HepG2 (cell line): ENCODE measurements at places on chromosomes 13 and 19. TPM values are rescaled to one million over a fixed set of nuclear protein-coding genes. Genes with fewer than 3 reads are reported as not detected.

DNA sequence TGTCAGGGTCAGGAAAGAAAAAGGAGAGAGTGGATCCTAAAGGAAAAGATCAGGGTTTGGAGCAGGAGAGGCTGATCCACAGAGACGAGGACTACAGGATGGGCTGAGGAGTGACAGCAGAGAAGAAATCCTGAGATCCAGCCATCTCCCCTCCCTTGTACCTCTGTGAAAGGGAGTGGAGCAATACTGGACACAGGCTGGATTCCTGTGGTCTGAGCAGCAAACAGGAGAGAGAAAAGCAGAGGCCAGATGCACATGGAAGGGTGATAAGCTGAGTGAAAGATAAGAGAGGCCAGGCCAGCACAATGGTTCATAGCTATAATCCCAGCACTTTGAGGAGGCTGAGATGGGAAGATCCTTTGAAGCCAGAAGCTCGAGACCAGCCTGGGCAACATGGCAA, 472.1 kb upstream of the TSHZ3 start:
- no peak for DNase-seq

- no peak for DNase-seq
These were observed 68.4 kb downstream of the ALOX5AP start for GRCh38 chr13:30803749-30804148.

Gene NLRP11
- polyA plus RNA-seq: 0.01 TPM in 1 of 2 replicates, not detected in the other

Gene ZNF442
- polyA plus RNA-seq: 0.57 and 1.0 TPM in 2 replicates

- DNase-seq: no peak
These were observed 162.3 kb upstream of the SERP2 start for GRCh38 chr13:44211286-44211685.

- no peak for DNase-seq
These were observed 439.1 kb upstream of the ZNF507 start for GRCh38 chr19:31906111-31906871.

Gene ADAT3
- 0.95 and 1.4 TPM in 2 replicates for polyA plus RNA-seq

- DNase-seq: no peak
These were observed 1.2 kb downstream of the PPM1N start for GRCh38 chr19:45499196-45500180.

DNA sequence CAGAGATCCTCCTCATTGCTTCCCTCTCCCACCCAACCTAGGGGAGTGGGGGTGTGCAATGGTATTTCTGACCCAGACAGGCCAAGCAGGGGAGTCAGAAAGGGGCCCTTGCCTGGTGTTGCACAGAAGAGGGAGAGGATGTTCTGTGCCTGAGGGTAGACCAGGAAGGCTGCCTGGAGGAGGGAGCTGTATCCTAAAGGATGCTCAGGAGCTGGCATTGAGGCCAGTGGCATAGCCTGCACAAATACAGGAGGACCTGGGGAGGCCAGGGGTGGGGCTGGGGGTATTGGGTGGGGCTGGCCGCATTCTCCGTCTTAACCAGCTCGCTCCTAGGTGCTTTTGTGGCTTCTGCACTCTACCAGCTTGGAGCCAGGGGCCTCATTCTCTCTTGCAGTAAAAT, 4.4 kb downstream of the RNF225 start:
- no peak for DNase-seq

DNA sequence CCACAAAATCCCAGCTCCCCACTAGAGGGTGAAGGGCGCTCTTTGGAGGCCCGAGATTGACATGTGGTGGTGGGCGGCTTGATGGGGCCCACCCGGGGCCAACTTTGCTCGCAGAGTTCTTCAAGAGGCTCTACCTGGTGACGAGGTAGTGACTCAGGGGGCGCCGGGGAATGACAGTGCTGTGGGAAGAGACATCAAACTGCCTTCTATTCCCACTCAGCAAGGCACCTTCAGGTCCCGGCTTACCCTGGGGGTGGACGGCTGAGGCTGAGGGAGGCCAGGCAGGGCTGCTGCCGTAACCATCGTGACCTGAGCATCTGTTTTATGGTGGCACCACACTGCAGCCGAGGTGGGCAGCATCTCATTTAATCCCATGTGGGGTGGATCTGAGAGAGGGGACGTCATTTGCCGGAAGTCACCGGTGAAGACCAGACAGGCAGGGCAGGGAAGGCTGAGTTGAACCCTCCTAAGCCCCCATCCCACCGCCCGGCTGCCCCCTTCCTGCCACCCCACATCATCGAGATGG, 1.6 kb downstream of the LINGO3 start:
- DNase-seq: no peak

Gene DENND1C
- 0.73 and 0.90 TPM in 2 replicates for polyA plus RNA-seq

Gene KLK11
- polyA plus RNA-seq: not detected in 2 replicates

DNA sequence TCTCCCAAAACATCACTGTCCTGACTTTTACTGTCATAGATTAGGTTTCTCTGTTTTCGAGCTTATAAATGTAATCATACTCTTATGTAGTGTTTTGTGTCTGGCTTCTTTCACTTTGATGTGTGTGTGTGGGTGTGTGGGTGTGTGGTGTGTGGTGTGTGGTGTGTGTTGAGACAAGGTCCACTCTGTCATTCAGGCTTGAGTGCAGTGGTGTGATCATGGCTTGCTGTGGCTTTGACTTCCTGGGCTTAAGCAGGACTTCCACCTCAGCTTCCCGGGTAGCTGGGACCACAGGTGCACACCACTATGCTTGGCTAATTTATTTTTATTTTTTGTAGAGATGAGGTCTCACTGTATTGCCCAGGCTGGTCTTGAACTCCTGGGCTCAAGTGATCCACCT, 59.6 kb downstream of the PDS5B start:
- DNase-seq: no peak

Gene ZNF534
- 0.08 TPM in 1 of 2 replicates, not detected in the other for polyA plus RNA-seq

DNA sequence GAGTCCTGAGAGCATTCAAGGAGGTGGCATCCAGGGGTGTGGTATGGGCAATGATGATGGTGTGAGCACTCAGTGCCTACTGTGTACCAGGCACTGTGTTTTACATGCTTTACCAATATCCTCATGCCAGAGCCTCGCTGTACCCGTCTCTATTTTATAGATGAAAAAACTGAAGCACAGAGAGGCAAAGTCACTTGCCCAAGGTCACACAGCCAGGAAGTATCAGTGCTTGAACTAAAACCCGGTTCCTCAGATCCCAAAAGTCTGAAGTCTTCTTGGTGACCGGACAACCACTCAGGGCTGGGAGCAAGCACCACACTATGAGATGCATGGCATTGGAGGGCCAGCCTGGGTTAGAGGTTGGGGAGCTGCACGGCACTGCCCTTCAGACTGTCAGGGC, 84.1 kb downstream of the CHST8 start:
- DNase-seq: no peak

- no peak for DNase-seq
These were observed 5.6 kb downstream of the HMG20B start for GRCh38 chr19:3578390-3578789.

GRCh38 chr13:41428155-41428554, 29.2 kb upstream of the RGCC start:
- no peak for DNase-seq

Gene ZNF420
- polyA plus RNA-seq: 1.4 and 2.5 TPM in 2 replicates

GRCh38 chr13:45615501-45616101, at the start of gene ERICH6B:
Gene ERICH6B (minus strand): TSS chr13:45615739. CDS start chr13:45597005, 18,734 bp downstream.
- no peak for DNase-seq

DNA sequence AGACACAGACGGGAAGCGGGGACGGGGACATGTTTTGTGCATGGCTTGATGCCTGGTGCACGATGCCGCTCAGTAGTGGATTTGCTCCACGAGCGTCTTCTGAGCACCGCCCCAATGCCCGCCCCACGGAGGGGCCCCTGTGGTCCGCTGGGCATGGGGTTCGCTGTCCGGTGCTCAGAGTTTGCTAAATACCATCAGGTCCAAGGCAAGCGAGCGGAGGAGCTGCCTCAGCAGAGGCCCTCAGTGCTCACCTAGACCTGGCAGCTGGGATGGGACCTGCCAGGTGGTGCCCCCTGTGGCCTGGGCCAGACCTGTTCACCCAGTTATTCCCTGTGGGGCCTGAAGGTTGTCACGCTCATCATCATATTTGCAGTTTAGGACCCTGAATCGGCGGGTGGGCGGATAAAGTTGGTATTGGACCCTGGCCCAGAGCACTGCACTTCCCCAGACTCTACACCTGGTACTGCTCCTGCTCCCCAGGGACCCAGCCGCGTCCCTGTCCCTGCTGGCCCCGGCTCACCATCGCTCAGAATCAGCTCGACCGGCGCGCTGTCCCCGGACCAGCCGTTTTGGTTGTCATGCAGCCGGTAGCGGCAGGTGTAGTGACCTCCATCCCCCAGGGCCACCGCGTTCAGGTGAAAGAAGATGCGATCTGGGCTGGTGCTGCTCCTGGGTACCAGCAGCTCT, 2.3 kb downstream of the A1BG start:
- no peak for DNase-seq

- peak; percentile 16 for DNase-seq
These were observed 32.2 kb downstream of the MYO9B start for GRCh38 chr19:17107546-17108452.

GRCh38 chr19:35860436-35860817, 3.7 kb downstream of the KIRREL2 start:
- no peak for DNase-seq

DNA sequence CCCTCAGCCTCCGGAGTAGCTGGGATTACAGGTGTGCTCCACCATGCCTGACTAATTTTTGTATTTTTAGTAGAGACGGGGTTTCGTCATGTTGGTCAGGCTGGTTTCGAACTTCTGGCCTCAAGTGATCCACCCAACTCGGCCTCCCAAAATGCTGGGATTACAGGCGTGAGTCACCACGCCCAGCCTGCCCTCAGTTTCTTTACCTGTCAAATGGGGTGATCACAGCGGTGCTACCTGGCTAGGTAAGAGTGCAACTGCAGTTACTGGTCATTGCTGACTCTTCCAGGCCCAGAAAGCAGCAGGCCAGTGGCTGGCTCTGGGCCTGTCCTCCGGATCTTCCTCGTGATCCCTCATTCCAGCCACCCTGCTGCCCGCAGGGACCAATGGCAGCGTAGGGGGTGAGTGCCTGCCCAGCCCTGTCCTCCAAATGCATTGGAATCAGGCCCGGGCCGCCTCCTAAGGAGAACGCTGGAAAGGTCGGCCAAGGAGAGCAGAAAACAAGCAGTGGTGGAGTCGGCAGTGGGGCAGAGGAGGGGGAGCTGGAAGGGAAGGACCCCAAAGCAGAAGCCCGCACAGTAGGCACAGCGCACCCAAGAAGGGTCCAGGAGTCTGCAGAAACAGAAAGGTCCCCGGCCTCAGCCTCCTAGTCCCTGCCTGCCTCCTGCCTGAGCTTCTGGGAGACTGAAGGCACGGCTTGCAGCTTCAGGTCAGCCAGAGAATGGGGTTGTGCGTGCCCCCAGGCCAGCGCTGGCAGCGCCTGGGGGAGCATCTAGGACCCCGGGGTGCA, 1.8 kb upstream of the SLC27A1 start:
- DNase-seq: no peak

DNA sequence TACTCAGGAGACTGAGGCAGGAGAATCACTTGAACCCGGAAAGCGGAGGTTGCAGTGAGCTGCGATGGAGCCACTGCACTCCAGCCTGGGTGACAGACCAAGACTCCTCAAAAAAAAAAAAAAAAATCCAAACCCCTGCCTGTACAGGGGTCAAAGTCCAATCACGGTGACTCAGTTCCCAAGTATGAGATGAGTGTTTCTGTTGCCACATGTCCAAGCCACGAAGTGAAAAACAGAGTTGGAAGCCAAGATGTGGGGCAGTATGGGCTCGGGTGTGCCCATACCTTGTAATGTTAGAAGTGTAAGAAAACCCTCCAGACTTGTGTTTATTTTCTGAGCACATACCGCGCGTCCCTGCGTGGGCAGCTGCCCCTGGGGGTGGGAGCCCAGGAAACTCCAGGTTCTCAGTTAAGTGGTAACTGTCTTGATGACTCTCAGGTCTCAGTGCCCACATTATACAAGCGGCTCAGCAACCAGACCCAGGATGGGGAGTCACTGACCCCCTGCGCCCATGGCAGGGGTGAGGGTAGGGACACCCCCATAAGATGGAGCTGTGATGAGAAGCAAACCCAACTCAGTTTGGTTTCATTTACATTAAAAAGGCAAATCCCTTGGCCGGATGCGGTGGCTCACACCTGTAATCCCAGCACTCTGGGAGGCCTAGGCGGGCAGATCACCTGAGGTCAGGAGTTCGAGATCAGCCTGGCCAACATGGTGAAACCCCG, 1.2 kb upstream of the GPX4 start:
- peak; percentile 91 for DNase-seq

DNA sequence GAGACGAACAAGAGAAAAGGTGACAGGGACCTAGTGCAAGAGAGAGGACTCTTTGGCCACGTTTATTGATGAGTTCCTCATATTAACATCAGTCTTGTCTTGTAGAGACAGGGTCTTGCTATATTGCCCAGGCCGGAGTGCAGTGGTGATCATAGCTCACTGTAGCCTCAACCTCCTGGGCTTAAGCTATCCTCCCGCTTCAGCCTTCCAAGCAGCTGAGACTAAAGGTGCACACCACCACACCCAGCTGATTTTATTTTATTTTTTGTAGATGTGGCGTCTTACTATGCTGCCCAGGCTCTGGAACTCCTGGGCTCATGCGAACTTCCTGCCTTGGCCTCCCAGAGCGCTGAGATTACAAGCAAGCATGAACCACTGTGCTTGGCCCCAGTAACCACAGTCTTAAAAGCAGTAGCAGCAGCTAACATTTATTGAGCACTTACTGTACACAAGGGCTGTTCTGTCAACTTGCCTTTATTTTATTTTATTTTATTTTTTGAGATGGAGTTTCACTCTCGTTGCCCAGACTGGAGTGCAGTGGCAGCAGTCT, 1.1 kb upstream of the SH2D3A start:
- DNase-seq: no peak

- no peak for DNase-seq
These were observed 33.7 kb downstream of the SIAH3 start for GRCh38 chr13:45817833-45818232.

Gene CNMD
- not detected in 2 replicates for polyA plus RNA-seq

Gene KLK2
- 0.11 TPM in 1 of 2 replicates, not detected in the other for polyA plus RNA-seq

Gene DNAJB1
- polyA plus RNA-seq: 97.3 and 108 TPM in 2 replicates

Gene SERTM1
- not detected in 2 replicates for polyA plus RNA-seq

Gene GARIN5A
- polyA plus RNA-seq: not detected in 2 replicates

- no peak for DNase-seq
These were observed 361.4 kb downstream of the EFNB2 start for GRCh38 chr13:106173891-106174610.

GRCh38 chr19:2970201-2970835, 7.0 kb upstream of the TLE6 start:
- no peak for DNase-seq

DNA sequence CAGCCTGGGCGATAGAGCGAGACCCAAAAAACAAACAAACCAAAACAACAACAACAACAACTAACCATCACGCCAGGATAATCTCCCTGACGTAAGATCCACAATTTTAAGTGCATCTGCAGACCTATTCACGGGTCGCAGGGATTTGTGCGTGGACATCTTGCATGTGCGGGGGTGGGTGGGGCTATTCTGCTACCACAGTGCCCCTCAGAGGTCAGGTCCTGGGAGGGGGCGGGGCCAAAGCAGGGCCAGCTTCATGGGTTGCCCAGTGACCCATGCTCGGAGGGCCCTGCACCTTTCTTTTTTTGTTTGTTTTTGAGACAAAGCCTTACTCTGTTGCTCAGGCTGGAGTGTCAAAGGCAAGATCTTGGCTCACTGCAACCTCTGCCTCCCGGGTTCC, 2.6 kb upstream of the CDC42EP5 start:
- DNase-seq: no peak

GRCh38 chr13:51091839-51092238, 19.2 kb downstream of the C13orf42 start:
- no peak for DNase-seq

GRCh38 chr19:1315470-1316166, 29.9 kb downstream of the EFNA2 start:
- DNase-seq: no peak
